Endothelial cell (in vitro differentiated cells): ENCODE measurements at places on chromosomes 3 and 15. TPM values are rescaled to one million over a fixed set of nuclear protein-coding genes. Genes with fewer than 3 reads are reported as not detected.

The PPP4R2 gene
- total RNA-seq, result 100.0 TPM

The MESP2 gene
- 0.33 TPM for total RNA-seq

The CFAP161 gene
- 21.1 TPM for total RNA-seq

The MME gene
- 4.7 TPM for total RNA-seq

The IGSF11 gene
- 0.18 TPM for total RNA-seq

The GOLGA6A gene
- 0.85 TPM for total RNA-seq

The PIF1 gene
- 4.8 TPM for total RNA-seq

The LRRIQ4 gene
- total RNA-seq, result 0.38 TPM

The C2CD4B gene
- total RNA-seq, result 19.1 TPM

The PLS1 gene
- 2.0 TPM for total RNA-seq

The JMJD7 gene
- total RNA-seq, result 13.8 TPM

The STARD9 gene
- 7.2 TPM for total RNA-seq

The SCN5A gene
- total RNA-seq, result 1.4 TPM

GRCh38 chr15:62521396-62521795 is 356.3 kb upstream of the C2CD4B start:
- DNase-seq, result no peak
- no peak overlapping the region for H3K27ac ChIP-seq
- H3K27me3 ChIP-seq, result no peaks in the 10 kb centered on the region
- no peaks in the 10 kb centered on the region for H3K36me3 ChIP-seq
- H3K4me3 ChIP-seq, result no peak overlapping the region

DNA sequence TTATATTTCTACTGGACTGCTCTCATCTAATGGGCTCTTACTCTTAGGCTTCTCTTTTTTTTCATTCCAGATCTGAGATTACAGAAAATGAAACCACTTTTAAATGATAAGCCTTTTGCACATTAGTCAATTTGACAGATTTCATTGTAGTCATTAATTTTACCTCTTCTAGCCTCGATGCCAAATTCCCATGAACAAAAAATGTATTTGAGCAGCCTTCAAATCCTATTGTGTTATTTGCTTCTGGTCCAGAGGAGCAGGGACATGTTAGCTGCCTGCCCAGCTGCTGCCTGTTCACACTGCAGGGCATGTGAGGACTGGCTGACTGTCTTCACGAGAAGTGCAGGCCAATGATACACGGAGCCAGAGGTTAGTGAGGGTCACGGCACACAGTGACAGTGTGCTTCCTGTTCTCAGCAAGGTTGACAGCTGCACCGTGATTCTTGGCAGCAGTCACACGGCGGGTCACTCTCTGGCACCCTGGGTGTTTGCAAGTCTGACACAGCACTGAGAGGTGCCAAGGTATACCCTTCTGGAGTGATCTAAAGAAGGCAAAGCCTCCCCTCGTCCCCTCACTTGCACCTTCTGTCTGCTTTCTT is 40.8 kb downstream of the KAT2B start:
- H3K27me3 ChIP-seq, result no peaks in the 10 kb centered on the region
- H3K4me3 ChIP-seq, result no peak overlapping the region
- no peak overlapping the region for H3K27ac ChIP-seq
- DNase-seq, result no peak
- no peaks in the 10 kb centered on the region for H3K36me3 ChIP-seq

- H3K4me3 ChIP-seq, result no peak overlapping the region
- H3K27ac ChIP-seq, result no peak overlapping the region
- peaks cover 5% of the 10 kb centered on the region for H3K27me3 ChIP-seq
- no peaks in the 10 kb centered on the region for H3K4me1 ChIP-seq
- DNase-seq, result no peak
- H3K36me3 ChIP-seq, result no peaks in the 10 kb centered on the region
These were observed 88.6 kb upstream of the ADAMTS17 start for GRCh38 chr15:100430411-100430810.

- no peaks in the 10 kb centered on the region for H3K36me3 ChIP-seq
- H3K27ac ChIP-seq, result no peak overlapping the region
- DNase-seq, result no peak
- no peaks in the 10 kb centered on the region for H3K27me3 ChIP-seq
- peaks cover 4% of the 10 kb centered on the region for H3K4me1 ChIP-seq
- H3K4me3 ChIP-seq, result no peak overlapping the region
These were observed 8.6 kb upstream of the PPM1L start for GRCh38 chr3:160747422-160747821.

DNA sequence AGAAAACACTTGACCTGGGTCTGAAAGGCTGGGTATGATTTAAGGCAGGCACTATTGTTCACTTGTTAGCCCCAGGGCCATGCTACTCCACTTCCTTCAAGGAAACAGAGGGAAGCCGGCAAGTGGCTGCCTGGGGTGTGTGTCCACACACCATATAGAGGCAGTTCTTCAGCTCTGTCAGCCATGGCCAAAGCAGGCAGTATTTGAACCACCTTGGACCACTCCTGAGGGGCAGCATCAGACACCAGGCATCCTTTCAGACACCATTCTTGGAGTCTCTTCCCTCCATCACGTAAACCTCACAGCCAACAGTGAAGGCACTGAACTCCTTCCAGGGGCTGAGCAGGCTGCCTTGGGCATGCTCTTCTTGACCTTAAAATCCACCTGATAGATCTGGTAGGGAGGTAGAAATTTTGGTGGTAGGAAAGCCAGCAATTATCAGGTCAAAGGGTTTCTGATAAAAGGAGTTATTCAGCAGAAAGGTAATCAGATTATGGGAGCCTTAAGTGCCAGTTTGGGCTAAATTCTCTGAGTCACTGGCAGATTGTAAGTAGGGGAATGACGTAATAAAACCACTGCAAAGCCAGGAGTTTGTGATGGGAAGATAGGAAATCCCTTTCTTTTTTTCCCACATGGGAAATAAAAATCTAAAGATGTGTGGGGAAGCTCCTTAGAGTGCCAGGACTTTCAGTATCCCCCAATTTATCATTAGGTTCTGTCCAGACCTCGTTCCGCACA is 20.2 kb downstream of the TGFBR2 start:
- H3K27ac ChIP-seq, result peak overlapping the region; percentile 63
- peaks cover 47% of the 10 kb centered on the region for H3K4me1 ChIP-seq
- H3K27me3 ChIP-seq, result peaks cover 1% of the 10 kb centered on the region
- peak overlapping the region; percentile 60 for H3K4me3 ChIP-seq
- DNase-seq, result no peak

DNA sequence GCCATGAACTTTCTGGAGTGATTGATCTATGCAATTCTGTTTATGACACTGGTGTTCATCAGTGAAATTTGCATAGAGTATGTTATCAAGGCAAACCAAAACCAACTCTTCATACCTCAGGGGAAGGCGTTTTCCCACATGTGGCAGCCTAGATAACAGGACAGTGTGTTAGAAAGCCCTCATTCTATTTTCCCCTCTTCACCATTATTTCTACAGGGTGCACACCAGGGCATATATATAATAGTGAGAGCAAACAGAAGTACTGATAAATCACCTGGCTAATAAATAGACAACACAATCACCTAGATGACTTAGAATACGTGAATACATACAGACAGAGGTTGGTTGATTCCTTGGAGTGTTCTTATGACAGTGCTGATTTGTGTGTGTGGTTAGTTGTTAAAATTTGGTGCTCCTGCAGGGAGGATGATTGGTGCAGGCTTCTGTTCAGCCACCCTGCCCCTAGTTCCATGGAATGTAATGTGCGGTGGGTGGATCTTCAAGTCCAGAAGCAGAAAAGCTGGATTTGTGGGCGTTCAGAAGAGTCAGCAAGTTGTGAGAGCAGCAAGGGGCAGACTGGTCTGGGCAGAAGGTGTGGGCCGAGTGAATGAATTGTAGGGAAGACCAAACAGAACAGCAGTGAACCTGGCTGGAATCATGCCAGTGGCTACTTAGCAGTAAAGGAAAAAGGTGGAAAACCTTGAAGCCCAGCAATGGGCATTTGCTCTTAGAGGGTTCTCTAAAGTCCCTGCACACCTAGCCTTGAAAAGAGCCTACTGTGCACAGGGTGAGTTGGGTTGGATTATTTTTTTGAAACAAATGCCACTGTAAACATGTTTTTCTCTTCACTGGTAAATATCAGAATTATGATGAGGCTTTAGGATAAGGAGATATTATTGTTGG is 11.7 kb upstream of the RARRES1 start:
- no peak overlapping the region for H3K27ac ChIP-seq
- peaks cover 5% of the 10 kb centered on the region for H3K27me3 ChIP-seq
- DNase-seq, result no peak
- H3K4me3 ChIP-seq, result no peak overlapping the region

DNA sequence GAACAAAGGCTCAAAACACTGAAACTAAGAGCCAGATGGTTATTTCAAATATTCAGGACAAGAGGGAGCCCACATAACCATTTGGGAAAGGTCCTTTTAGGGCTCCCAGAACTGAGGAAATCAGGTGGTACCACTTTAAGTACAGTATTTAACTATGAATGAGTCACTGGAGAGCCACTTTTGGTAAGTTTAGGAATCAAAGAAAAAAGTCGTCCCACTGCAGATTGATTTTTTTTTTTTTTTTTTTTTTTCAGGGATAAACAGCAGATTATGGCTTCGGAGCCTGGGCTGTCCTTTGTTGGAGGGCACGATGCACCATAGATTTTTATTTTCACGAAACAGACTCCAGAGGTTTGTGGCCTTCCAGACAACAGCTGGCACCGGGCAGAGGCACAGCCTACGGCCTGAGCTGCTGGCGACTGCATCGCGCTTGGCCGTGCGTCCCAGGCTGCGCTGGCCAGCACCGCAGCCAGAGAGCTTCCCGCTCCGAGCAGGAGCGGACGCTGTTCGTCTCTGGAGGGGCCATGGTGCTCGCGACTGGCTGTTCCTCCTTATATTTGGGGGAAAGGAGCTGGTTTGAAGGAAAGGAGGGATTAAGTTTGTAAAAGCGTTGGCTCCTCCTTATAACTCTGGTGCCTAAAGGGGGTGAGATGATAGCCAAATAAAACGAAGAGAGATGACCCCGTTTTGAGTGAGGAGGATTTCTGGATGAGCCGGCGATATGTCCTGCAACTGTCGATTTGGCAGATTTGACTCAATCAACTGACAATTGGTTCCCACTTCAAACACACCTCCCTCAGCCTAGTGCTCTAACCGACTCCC is 152.9 kb upstream of the GOLIM4 start:
- no peak overlapping the region for H3K27ac ChIP-seq
- peak; percentile 54 for DNase-seq
- peaks cover 19% of the 10 kb centered on the region for H3K4me1 ChIP-seq

GRCh38 chr3:116165135-116165534 is 280.2 kb downstream of the LSAMP start:
- no peak overlapping the region for H3K27ac ChIP-seq
- H3K36me3 ChIP-seq, result no peaks in the 10 kb centered on the region
- H3K4me1 ChIP-seq, result no peaks in the 10 kb centered on the region
- H3K27me3 ChIP-seq, result no peaks in the 10 kb centered on the region
- no peak for DNase-seq

DNA sequence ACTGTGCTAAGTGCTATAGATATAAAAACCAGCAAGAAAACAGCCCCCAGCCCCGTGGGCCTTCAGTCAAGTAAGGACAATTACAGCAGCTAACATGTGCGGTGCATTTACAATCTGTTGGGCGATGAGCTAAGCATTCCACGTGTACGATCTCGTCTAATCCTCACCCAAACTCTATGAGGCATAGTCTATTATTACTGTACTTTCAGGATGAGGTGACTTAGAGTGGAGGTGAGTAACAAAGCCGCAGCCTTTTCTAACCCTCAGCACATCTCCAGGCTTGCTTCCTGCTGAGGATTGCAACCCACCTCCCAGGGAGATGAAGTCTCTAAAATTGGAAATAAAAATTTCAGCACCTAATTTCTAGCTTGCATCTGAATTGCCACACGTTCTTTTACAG is 53.2 kb upstream of the MCF2L2 start:
- H3K27me3 ChIP-seq, result peaks cover 5% of the 10 kb centered on the region
- H3K4me3 ChIP-seq, result no peak overlapping the region
- H3K4me1 ChIP-seq, result peaks cover 29% of the 10 kb centered on the region
- DNase-seq, result no peak
- peaks cover 10% of the 10 kb centered on the region for H3K36me3 ChIP-seq
- peak overlapping the region; percentile 30 for H3K27ac ChIP-seq

DNA sequence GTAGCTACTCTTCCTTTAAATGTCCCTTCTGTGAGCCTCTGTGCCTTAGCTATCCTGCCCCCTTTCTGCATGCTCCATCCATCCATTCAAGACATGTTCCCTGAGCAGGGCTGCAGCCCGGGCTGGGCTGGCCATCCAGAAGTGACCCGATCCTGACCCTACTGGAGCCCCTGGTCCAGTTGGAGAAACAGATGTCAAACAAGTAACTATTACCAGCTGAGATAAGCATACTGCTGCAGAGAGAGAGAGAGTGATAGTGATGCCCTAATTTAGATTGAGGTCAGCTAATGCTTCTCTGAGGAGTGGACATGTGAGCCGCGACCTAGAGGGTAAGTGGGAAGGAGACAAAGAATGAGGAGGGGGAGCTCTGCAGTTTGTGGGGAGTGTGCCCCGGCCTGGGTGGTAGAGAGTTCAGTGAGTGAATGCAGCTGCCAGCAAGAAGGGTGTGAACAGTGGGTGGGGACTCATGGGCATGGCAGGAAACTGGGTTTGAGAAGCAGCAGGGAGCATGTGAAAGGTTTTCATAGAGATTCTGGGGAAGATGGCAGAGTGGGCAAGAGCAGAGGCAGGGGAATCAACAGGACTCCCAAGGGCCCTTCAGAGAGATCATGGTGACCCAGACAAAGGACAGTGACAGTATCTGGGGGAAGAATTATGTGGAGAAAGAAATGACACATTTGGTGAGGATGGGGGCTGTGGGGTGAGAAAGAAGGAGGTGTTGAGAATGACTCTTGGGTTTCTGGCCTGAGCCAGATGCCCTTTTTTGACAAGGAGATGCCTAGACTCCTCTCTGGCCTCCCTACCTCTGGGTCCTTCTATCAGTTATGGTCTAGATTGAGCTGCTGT is 44.9 kb downstream of the CHCHD6 start:
- peaks cover 4% of the 10 kb centered on the region for H3K27me3 ChIP-seq
- H3K4me1 ChIP-seq, result no peaks in the 10 kb centered on the region
- H3K36me3 ChIP-seq, result no peaks in the 10 kb centered on the region
- no peak overlapping the region for H3K4me3 ChIP-seq
- no peak for DNase-seq

DNA sequence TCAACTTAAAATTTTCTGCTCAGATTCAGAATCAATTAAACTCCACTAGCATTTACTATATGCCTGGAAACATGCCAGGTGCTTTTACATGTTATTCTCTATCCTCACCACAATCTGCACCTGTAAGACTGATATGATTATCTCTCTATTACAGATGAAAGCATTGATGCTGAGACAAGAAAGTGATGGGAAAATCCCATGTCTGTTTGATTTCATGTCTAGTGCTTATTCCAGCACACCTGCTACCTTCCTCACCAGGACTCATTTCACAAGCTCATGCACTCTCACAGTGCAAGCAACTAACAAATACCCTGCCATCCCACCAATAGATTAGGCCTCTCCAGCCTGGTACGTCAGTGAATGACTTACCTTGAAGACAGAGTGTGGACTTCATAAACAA is 25.0 kb upstream of the BCL6 start:
- H3K4me1 ChIP-seq, result peaks cover 13% of the 10 kb centered on the region
- H3K4me3 ChIP-seq, result no peak overlapping the region
- H3K27me3 ChIP-seq, result no peaks in the 10 kb centered on the region
- H3K36me3 ChIP-seq, result no peaks in the 10 kb centered on the region
- no peak for DNase-seq
- H3K27ac ChIP-seq, result no peak overlapping the region
